K562 (cell line): ENCODE measurements at places on chromosomes 12 and 14.
A peak's percentile ranks its signal among the peaks of the same experiment; 100 is the strongest.

GRCh38 chr12:1844223-1844622 lies 23.9 kb downstream of the LRTM2 start:
- DNase-seq, result no peak

- no peak for DNase-seq
Measured at GRCh38 chr14:75205591-75205990, 29.2 kb upstream of the TMED10 start.

GRCh38 chr14:23109769-23110168 lies 5.0 kb upstream of the CIROP start:
- no peak for DNase-seq

DNA sequence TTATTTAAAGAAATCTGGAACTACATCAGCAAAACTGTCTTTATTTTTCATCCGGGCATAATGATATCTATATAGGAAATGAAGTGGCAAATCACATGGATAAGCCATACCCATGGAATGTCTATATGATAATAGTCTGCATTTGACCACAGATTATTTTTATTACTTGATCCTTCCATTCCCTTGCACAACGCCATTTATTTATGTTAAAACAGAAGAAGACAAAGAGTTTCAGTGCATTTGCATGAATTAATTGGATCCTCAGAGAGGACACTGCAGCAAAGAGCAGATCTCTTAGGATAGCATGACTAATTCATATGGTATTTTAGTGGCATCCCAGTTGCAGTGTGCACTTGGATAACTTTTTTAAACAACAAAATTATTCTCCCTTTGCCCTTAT lies 345.0 kb downstream of the CCDC91 start:
- no peak for DNase-seq

- DNase-seq, result no peak
Measured at GRCh38 chr12:108955225-108955835, 65.5 kb downstream of the SVOP start.

DNA sequence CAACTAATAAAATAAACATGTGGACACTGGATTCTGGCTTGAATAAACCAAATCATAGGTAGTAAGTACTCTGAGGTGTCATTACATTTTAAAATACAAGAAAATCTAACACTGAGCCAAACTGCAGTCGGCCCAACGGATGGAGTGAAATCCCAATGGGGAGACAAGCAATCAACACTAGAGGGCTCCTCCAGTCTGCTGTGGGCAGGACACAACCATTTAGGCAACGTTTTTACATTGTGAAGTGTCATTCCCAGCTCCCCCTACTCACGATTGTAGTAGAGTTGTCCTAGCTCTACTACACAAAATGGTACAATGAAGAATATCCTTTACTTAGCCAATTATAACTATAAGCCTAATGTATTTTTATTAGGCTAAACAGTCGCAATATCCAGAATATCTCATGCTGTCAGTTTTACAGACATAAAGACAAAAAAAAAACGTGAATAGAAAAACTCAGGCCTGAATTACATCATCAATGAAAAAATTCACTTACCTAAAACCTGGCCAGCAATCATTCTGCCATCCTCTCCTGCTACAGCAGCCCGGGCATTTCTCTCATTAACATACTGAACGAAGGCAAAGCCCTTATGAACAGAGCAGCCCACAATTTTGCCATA lies 35.7 kb downstream of the HNRNPC start:
- peak; percentile 6 for DNase-seq
